ENCODE measurements at places on chromosomes 3 and 15. TPM values are rescaled to one million over a fixed set of nuclear protein-coding genes. Genes with fewer than 3 reads are reported as not detected.

DNA sequence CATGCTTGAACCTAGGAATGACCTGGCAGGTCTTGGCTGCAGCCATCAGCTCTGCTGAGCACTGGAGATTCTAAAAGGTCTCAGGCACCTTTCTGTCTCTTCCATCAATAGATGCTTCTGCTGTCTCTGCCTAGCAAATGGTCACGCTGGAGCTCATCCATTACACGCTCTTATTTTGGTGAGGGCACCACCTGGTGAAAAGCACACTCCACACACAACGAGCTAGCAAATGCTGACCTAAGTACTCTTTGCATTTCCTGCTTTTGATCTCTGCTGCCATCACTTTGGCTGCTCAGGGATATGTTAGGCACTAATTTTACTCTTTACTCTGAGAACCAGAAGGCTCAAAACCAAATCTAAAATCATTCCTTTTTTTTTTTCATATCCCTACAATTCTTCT lies 91.3 kb downstream of the RAB11A start:
- DNase-seq: no peak
- H3K27me3 ChIP-seq: no peaks in the 10 kb centered on the region
- H3K4me3 ChIP-seq: no peak overlapping the region
- no peaks in the 10 kb centered on the region for H3K4me1 ChIP-seq
- H3K36me3 ChIP-seq: no peaks in the 10 kb centered on the region

GRCh38 chr3:47251689-47252088 lies 30.9 kb downstream of the KIF9 start:
- H3K4me1 ChIP-seq: no peaks in the 10 kb centered on the region
- no peaks in the 10 kb centered on the region for H3K27me3 ChIP-seq
- DNase-seq: no peak
- no peak overlapping the region for H3K4me3 ChIP-seq

- peak overlapping the region; percentile 92 for H3K4me3 ChIP-seq
- no peak for DNase-seq
- no peaks in the 10 kb centered on the region for H3K36me3 ChIP-seq
- H3K4me1 ChIP-seq: peaks cover 38% of the 10 kb centered on the region
- H3K27me3 ChIP-seq: no peaks in the 10 kb centered on the region
These were observed 1.4 kb downstream of the ATP11B start for GRCh38 chr3:182794455-182795388.

DNA sequence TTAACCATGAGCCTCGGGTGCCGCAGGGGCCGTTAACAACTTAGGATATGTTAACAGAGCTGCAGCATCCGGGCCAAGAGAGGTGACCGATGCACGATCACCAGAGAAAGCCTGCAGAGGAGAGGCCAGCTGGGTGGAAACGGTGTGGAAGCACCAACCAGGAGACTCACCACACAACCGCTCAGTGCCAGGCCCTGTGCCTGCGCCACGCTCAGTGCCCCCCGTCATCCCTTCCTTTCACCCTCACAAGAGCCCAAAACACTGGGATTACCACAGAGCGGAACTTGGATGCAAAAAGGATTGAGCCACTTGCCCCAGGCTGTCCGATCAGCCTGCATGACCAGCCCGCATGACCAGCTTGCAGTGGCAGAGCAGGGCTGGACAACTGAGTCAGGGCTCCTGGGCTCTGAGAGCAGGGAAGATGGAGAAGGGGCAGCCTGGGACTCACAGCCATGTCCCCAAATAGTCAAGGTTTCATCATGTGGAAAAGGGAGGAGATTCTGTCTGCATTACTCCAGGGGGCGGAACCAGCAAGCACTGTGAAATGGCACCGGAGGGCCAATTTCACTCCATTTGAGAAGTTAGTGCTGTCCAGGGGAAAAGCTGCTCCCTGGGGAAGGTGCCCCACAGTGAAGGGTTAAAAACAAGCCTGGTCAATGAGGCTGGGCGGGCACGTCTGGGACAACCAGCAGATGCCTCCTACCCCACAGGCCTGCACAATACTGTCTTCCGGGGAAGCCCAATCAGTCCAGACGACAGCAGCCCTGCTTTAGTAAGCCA lies 156.8 kb downstream of the ATP10A start:
- H3K4me3 ChIP-seq: no peak overlapping the region
- H3K27ac ChIP-seq: no peak overlapping the region
- H3K36me3 ChIP-seq: no peaks in the 10 kb centered on the region
- no peaks in the 10 kb centered on the region for H3K27me3 ChIP-seq

The DAZL gene
- not detected for total RNA-seq

DNA sequence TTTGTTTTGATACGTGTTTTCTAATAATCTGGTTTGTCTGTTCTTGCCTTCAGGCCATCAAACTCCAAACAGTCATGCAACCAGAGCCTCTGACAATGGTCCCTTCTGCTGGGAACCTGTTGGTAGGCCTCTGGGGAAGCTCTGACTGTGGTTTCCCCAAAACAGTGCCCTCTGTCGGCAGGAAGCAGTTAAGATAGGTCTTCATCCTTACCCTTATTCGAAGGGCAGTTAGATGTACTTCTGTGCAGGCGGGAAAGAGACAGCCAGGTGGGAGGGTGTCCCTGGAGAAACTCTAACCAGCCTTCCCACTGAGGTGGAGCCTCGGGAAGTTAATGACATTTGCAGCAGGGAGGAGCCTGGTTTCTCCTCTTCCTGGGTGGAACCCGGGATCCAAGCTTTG lies 81.6 kb upstream of the CHMP2B start:
- H3K4me1 ChIP-seq: no peaks in the 10 kb centered on the region
- H3K27me3 ChIP-seq: no peaks in the 10 kb centered on the region
- DNase-seq: no peak

GRCh38 chr15:62824111-62825015 lies 218.2 kb upstream of the TPM1 start:
- H3K4me1 ChIP-seq: no peaks in the 10 kb centered on the region
- no peak overlapping the region for H3K4me3 ChIP-seq
- no peak overlapping the region for H3K27ac ChIP-seq
- H3K27me3 ChIP-seq: no peaks in the 10 kb centered on the region
- DNase-seq: no peak
- no peaks in the 10 kb centered on the region for H3K36me3 ChIP-seq

The TLR9 gene
- total RNA-seq: not detected

The SLC22A13 gene
- total RNA-seq: not detected

DNA sequence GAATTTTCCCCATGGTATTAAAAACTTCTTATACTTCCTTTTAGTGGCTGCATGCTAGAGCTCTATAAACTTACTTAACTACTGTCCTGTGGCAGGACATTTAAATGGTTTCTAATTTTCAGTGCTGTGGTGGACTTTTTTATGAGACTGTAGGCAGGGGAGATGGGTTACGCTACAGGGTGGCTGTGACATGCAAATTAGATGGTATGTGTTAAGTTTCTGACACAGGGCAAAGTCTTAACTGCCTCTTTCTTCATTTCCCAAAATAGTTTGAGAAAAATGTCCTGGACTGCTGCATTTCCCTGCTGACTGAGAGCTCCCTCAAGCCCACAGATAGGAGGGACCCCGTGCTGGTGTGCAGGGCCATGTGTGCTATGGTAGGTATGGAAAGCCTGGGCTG lies 22.0 kb downstream of the TGM4 start:
- DNase-seq: no peak
- no peaks in the 10 kb centered on the region for H3K27me3 ChIP-seq
- no peak overlapping the region for H3K27ac ChIP-seq
- no peaks in the 10 kb centered on the region for H3K36me3 ChIP-seq
- no peak overlapping the region for H3K4me3 ChIP-seq

- peaks cover 53% of the 10 kb centered on the region for H3K4me1 ChIP-seq
- peak overlapping the region; percentile 47 for H3K27ac ChIP-seq
- no peak overlapping the region for H3K4me3 ChIP-seq
- no peaks in the 10 kb centered on the region for H3K27me3 ChIP-seq
- no peak for DNase-seq
These were observed 129.4 kb downstream of the LPP start for GRCh38 chr3:188283347-188283746.

The PLSCR2 gene
- total RNA-seq: not detected

DNA sequence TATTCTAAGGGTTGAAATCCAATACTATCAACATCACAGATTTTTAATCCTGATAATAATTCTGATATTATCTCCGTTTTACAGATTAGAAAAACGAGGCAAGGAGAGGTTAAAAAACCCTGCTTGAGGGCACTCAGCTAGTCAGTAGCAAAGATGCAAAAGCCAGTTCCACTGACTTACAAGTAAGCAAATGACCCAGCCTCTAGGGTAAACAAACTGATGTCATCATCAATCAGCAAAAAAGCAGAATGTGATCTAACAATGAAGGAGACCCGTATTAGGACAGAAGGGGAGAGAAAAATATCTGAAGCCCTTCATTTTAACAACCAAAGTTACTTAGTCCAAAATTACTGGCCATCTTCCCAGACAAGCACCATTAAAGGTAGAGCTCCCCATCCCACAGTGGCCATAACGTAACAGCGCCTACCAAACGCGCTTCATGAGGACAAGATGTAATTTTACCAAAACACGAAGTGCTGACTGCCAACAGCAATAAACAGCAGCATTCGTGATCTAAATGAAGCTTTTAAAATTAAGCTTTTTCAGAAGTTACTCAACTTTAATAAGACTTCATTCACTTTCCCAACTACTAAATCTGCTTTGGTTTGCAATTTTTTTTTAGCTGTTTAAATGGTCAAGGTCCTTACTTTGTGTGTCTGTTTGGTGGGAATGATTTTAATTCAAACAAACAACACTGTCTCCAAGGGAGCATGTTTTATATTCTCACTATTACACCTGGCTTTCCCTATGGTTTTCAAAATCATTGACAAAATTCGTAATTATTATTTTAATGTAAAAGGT lies 176.6 kb downstream of the OSBPL10 start:
- no peak for DNase-seq
- H3K36me3 ChIP-seq: no peaks in the 10 kb centered on the region

The LEKR1 gene
- not detected for total RNA-seq

GRCh38 chr3:152899306-152899705 lies 64.4 kb downstream of the P2RY1 start:
- no peaks in the 10 kb centered on the region for H3K36me3 ChIP-seq
- no peak for DNase-seq
- H3K4me1 ChIP-seq: no peaks in the 10 kb centered on the region
- no peak overlapping the region for H3K4me3 ChIP-seq
- no peaks in the 10 kb centered on the region for H3K27me3 ChIP-seq

GRCh38 chr3:125229168-125229567 lies 16.6 kb upstream of the SLC12A8 start:
- DNase-seq: no peak
- H3K27me3 ChIP-seq: no peaks in the 10 kb centered on the region
- no peaks in the 10 kb centered on the region for H3K4me1 ChIP-seq
- H3K4me3 ChIP-seq: no peak overlapping the region
- no peak overlapping the region for H3K27ac ChIP-seq

DNA sequence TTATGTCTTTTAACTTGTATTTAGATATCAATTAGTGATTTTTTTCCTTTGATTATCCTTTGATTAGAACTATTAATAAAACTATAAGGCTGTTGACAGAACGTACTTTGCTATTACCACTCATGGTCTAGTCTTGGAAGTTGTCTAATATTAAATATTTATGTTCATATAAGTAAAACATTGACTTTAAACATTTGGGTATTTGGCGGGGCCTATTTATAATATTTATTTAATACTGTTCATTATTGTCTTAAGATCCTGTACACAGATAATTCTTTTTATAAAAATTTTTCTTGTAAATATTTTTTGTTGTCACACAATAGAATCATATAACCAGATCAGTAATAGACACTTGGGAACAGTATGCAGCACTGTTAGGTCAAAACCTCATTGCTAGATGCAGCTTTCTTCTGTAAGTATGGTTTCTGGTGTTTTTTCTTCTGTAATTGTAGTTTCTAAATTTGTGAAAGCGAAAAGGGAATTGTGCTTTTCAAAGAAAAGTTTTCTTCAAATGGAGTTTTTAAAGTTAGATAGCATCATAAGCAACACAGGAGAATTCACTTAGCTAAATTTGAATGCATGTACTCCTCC lies 93.4 kb downstream of the FNDC3B start:
- H3K4me3 ChIP-seq: no peak overlapping the region
- no peaks in the 10 kb centered on the region for H3K36me3 ChIP-seq
- H3K27me3 ChIP-seq: no peaks in the 10 kb centered on the region
- peaks cover 70% of the 10 kb centered on the region for H3K4me1 ChIP-seq
- DNase-seq: no peak

DNA sequence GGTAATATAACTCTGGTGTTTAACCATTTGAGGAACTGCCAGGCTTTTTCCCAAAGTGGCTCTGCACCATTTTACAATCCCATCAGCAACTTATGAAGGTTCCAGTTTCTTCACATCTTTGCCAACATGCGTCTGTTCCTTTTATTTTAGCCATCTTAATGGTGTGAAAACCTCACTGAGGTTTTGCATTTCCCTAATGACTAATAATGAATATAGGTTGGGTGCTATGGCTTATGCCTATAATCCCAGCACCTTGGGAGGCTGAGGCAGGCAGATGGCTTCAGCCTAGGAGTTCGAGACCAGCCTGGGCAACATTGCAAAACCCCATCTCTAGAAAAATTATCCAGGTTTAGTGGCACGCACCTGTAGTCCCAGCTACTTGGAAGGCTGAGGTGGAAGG lies 210.6 kb downstream of the TCF12 start:
- no peak overlapping the region for H3K27ac ChIP-seq
- H3K4me1 ChIP-seq: peaks cover 7% of the 10 kb centered on the region
- H3K4me3 ChIP-seq: no peak overlapping the region
- peaks cover 8% of the 10 kb centered on the region for H3K36me3 ChIP-seq
- DNase-seq: no peak
- no peaks in the 10 kb centered on the region for H3K27me3 ChIP-seq

DNA sequence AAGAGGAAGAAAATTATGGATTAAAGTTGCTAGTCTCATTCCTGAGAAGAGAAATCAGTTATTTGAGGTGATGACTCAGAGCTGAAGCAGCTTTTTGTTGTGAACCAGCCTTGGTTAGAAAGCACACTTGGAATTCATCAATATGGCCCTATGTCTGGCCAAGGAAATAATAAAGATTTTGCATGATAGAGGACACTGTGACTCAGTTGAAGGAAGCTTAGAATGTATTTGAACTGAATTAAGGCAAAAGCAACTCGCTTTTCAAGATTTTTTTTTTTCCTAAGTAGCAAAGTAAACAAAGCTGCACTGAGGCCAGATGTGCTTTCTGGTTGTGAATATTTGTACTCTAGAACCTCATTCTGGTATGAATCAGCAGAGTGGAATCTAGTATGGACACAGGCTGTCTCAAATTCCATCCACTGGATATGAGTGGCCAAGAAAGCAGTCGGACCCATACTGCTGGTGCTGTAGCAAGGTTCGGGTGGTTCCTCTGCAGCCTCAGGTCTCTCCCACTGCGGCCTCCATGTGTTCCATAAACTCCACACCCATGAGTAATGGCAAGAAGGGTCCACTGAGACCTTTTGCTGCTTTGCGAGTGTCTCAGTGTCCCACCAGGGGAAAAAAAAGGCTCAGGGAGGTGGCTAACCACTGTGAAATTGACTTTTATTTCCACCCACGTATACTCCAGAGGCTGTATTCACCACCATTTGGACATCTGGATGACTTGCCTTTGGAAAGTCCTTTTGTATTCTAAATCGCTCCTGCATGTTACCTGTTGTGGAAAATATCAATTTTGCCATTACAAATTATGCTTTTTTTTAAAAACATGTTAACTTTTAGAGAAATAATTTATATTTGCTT lies 53.1 kb downstream of the TGFBR2 start:
- no peak overlapping the region for H3K4me3 ChIP-seq
- no peaks in the 10 kb centered on the region for H3K27me3 ChIP-seq
- no peak for DNase-seq
- peak overlapping the region; percentile 60 for H3K27ac ChIP-seq
- peaks cover 20% of the 10 kb centered on the region for H3K36me3 ChIP-seq

All from vagina (tissue), 2 donors.